T-helper 17 cell (primary cell): ENCODE measurements at places on chromosomes 12 and 14. TPM values are rescaled to one million over a fixed set of nuclear protein-coding genes. Genes with fewer than 3 reads are reported as not detected.
A peak's percentile ranks its signal among the peaks of the same experiment; 100 is the strongest.

GRCh38 chr14:79916892-79917291 lies 294.4 kb downstream of the DIO2 start:
- no peaks in the 10 kb centered on the region for H3K4me1 ChIP-seq
- H3K4me3 ChIP-seq = no peak overlapping the region
- H3K36me3 ChIP-seq = no peaks in the 10 kb centered on the region
- DNase-seq = no peak
- no peak overlapping the region for H3K27ac ChIP-seq

- H3K4me3 ChIP-seq = no peak overlapping the region
- peaks cover 35% of the 10 kb centered on the region for H3K4me1 ChIP-seq
- no peaks in the 10 kb centered on the region for H3K27me3 ChIP-seq
- peak overlapping the region; percentile 4 for H3K27ac ChIP-seq
- H3K36me3 ChIP-seq = peaks cover 6% of the 10 kb centered on the region
Measured at GRCh38 chr14:51921026-51921425, 60.6 kb downstream of the GNG2 start.

DNAL1 gene
- 6.1 TPM for total RNA-seq

JPH4 gene
- total RNA-seq = not detected

- H3K4me1 ChIP-seq = no peaks in the 10 kb centered on the region
- H3K4me3 ChIP-seq = no peak overlapping the region
- no peak overlapping the region for H3K27ac ChIP-seq
- no peak for DNase-seq
- no peaks in the 10 kb centered on the region for H3K36me3 ChIP-seq
- peaks cover 8% of the 10 kb centered on the region for H3K27me3 ChIP-seq
Measured at GRCh38 chr14:70180718-70181117, 8.0 kb downstream of the SLC8A3 start.

- no peaks in the 10 kb centered on the region for H3K27me3 ChIP-seq
- no peak overlapping the region for H3K27ac ChIP-seq
- no peak overlapping the region for H3K4me3 ChIP-seq
- H3K36me3 ChIP-seq = no peaks in the 10 kb centered on the region
Measured at GRCh38 chr14:30251557-30252100, 307.3 kb upstream of the G2E3 start.

PLBD1 gene
- 1.8 TPM for total RNA-seq

KRT2 gene
- total RNA-seq = not detected

- no peak for DNase-seq
- peak overlapping the region; percentile 100 for H3K27ac ChIP-seq
- peaks cover 11% of the 10 kb centered on the region for H3K36me3 ChIP-seq
Measured at GRCh38 chr14:22506778-22507351, 82.2 kb downstream of the DAD1 start.

CMTM5 gene
- 29.1 TPM for total RNA-seq

DNA sequence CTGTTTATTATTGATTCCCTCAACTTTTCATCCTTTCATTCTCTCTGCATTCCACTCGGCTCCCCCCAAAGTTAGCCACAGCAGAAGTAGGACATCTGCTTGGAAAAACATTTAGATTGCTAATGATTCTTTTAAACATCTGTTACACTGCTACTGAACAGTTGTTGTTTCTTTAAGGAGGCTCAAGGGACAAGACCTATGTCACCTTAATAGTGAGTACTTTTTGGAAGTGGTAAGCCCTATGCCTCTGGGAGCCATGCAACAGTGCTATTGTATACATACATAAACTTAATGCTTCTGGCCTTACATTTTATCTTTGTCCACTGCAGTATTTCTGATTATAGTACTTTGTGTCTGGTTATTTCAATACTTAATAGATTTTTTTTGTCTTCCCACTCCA lies 628.2 kb upstream of the FOXG1 start:
- DNase-seq = no peak
- no peaks in the 10 kb centered on the region for H3K27me3 ChIP-seq
- H3K27ac ChIP-seq = no peak overlapping the region
- H3K4me3 ChIP-seq = no peak overlapping the region
- H3K4me1 ChIP-seq = no peaks in the 10 kb centered on the region

GRCh38 chr12:120710031-120710804 lies at the start of gene UNC119B:
Gene UNC119B, plus strand, starts transcription at chr12:120710458. Its CDS starts 17 bp downstream, at chr12:120710475.
- no peaks in the 10 kb centered on the region for H3K27me3 ChIP-seq
- peak; percentile 73 for DNase-seq
- H3K4me1 ChIP-seq = peaks cover 22% of the 10 kb centered on the region
- H3K36me3 ChIP-seq = no peaks in the 10 kb centered on the region
- H3K4me3 ChIP-seq = peak within 1 kb of the TSS; percentile 95

RESF1 gene
- 128 TPM for total RNA-seq

FAM181A gene
- not detected for total RNA-seq

DNA sequence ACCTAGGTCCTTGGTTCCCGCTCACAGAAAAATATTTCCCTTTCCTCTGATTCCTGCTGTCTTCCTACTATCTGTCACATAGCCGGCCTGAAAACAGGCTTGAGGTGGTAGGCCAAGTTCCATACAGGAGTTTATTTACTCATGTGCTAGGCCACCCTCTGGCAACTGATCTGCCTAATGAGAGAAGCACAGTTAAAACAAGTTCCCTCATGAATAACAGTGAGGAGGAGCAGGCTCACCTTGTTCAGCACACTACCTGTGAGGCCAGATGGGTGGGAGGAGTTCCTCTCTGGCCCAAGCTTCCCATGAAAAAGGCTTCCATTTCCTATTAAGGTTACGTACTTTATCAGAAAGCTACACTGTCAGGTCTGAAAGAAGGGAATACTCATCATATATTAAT lies 206.0 kb downstream of the MYRFL start:
- H3K4me1 ChIP-seq = no peaks in the 10 kb centered on the region
- DNase-seq = no peak
- no peak overlapping the region for H3K27ac ChIP-seq
- no peaks in the 10 kb centered on the region for H3K36me3 ChIP-seq
- peaks cover 8% of the 10 kb centered on the region for H3K27me3 ChIP-seq

KRT85 gene
- total RNA-seq = not detected

CAPZA3 gene
- not detected for total RNA-seq

DNA sequence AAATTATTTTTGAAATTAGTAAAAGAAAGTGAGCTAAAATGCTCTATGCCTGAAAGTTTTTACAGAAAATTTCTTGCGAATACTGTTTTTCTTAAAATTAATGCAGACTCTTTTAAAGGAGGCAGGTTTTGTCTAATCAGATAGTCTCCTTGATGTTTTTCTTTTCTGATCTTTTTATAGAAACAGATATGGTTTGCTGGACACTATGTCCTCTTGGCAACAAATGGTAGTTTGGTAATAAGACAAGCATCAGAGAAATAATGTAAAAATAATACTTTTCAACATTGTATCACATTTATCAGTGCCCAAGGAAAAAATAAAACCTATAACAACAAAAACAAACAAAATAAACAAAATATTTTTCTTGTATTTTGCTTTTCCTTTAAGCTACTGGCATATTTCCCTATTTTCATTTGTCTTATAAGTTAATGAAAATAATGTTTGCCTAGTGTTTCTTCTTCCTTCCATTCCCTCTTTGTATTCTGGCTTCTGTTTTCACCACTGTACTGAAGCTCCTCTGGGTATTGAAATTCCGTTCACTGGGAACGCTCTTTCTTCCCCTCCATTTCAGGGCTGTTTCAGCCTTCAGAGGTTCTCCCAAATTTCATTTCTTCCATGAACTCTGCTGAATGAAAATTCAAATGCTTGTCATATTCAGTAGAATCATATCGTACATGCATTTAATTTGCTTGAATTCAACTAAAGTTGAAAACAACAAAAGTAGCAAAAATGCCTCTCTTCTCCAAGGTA lies 115.3 kb downstream of the TRMT5 start:
- H3K36me3 ChIP-seq = no peaks in the 10 kb centered on the region
- H3K4me1 ChIP-seq = peaks cover 2% of the 10 kb centered on the region
- no peak for DNase-seq
- no peaks in the 10 kb centered on the region for H3K27me3 ChIP-seq

DNA sequence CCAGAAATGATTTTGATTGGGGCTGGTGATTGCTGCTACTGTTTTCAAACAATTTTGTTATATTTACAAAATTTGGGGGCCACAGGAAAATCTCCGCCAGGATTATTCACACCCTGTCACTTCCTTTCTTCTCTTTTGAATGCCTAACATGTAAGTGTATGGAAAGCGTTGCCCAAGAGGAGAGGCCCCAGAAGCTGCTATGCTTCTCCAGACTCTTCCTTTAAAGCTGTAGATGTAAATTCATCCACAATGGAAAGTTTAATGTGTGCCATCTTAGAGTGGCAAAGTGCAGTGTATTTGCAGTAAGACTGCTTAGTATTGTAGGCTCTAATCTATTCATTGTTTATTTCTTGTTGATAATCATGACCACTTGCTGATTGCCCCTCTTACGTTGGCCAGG lies 136.7 kb upstream of the LRIG3 start:
- no peak overlapping the region for H3K4me3 ChIP-seq
- no peaks in the 10 kb centered on the region for H3K36me3 ChIP-seq
- H3K27me3 ChIP-seq = no peaks in the 10 kb centered on the region
- DNase-seq = no peak

DNA sequence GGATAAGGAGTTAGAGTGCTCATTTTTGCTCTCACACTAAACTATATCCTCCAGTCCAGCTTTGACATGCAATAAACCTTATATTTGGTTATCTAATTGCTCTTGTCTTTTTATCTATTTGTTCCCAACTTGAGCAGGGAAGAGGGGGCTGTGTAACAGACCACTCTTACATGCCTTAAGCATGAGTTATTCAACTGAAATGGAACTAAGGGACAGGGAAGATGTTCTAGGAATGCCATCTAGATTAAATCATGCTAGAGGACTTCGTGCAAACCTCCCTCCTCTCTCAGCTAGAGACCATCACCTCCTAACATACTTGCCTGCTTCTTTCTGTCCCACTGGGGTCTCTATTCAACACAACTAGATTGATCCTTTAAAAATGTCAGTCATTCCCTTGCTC lies 20.6 kb downstream of the SPX start:
- no peak overlapping the region for H3K4me3 ChIP-seq
- peaks cover 4% of the 10 kb centered on the region for H3K27me3 ChIP-seq

RNU4-1 gene
- total RNA-seq = 2,168 TPM

DNA sequence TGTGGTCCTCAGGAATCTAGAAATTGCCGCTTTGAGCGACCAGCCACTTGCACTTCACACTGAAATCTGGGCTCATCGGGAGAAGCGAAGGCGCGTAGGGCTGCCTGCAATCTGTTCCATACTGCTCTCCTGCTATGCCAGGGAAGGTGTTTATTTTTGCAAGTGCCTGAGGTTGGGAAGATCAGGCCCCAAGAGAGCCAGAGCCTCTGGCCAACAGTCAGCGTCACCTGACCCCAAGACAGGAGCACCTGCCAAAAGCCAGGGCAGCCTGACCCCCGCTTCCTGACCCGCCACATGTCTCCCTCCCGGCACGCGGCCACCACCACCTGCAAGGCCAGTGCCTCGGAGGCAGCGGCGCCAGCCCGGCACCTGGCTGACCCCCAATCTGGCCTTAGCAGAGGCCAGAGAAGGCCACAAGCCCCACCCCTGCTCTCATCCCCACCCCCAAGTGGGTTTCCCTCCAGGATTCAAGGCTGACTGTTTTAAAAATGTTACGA lies 94.4 kb downstream of the CHGA start:
- no peak overlapping the region for H3K4me3 ChIP-seq
- no peak overlapping the region for H3K27ac ChIP-seq
- H3K36me3 ChIP-seq = peaks cover 2% of the 10 kb centered on the region
- DNase-seq = no peak
- H3K27me3 ChIP-seq = no peaks in the 10 kb centered on the region
- H3K4me1 ChIP-seq = peaks cover 32% of the 10 kb centered on the region

- H3K36me3 ChIP-seq = peaks cover 8% of the 10 kb centered on the region
- peaks cover 8% of the 10 kb centered on the region for H3K27me3 ChIP-seq
- no peak for DNase-seq
- H3K4me1 ChIP-seq = peaks cover 9% of the 10 kb centered on the region
- H3K4me3 ChIP-seq = no peak overlapping the region
Measured at GRCh38 chr14:52012635-52013034, 23.3 kb downstream of the RTRAF start.

DNA sequence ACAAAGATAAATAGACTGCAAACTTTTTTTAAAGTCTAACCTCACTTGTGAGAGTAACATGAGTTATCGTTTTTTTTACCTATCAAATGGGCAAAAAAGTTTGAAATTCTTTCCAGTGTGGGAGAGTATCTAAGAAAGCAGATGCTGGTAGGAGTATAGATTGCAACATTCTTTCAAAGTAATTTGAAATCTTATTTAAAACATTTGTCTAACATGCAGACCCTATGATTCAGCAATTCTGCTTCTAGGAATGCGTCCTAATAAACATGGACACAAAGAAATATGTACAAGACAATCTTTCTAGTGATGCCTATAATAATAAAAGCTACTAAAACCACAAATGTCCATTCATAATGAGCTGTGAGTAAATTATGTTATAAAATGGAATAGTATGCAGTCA lies 110.4 kb upstream of the TMCC3 start:
- DNase-seq = no peak
- peaks cover 11% of the 10 kb centered on the region for H3K27me3 ChIP-seq
- H3K36me3 ChIP-seq = no peaks in the 10 kb centered on the region
- H3K27ac ChIP-seq = no peak overlapping the region
- H3K4me3 ChIP-seq = no peak overlapping the region

GRCh38 chr12:125402874-125403789 lies 337.9 kb downstream of the AACS start:
- no peaks in the 10 kb centered on the region for H3K4me1 ChIP-seq
- no peak for DNase-seq
- H3K36me3 ChIP-seq = no peaks in the 10 kb centered on the region
- no peak overlapping the region for H3K4me3 ChIP-seq

DNA sequence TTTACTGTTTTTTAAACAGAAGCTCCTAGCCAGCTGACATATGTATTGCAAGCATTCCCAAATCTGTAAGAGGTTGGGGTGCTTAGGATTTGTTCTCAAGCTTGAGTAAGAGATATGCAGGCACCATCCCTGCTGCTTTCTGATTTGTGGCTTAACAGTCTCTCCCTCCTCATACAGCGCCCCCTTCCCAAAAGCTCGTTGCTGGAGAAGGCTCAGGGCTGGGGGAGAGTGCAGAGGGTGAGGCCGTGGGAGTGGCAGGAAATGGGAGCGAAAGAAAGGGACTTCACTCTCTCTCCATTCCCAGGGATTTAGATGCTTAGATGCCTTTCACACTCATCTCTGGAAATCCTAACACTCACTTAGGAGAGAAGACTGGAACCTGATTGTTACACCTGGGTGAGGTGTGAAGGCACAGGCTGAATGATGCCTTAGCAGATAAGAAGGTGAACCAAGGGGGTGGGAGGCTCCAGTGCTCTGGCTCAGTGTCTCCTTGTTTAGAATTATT lies 172.0 kb downstream of the C12orf75 start:
- no peak overlapping the region for H3K27ac ChIP-seq
- H3K4me3 ChIP-seq = no peak overlapping the region
- H3K4me1 ChIP-seq = no peaks in the 10 kb centered on the region
- no peak for DNase-seq
- no peaks in the 10 kb centered on the region for H3K36me3 ChIP-seq
- H3K27me3 ChIP-seq = peaks cover 49% of the 10 kb centered on the region

TEX22 gene
- 0.60 TPM for total RNA-seq

- H3K4me1 ChIP-seq = no peaks in the 10 kb centered on the region
- H3K4me3 ChIP-seq = no peak overlapping the region
- no peaks in the 10 kb centered on the region for H3K27me3 ChIP-seq
- H3K27ac ChIP-seq = no peak overlapping the region
- no peak for DNase-seq
Measured at GRCh38 chr12:83224012-83224411, 537.3 kb downstream of the TMTC2 start.
